ENCODE measurements at places on chromosomes 16 and 17.

DNA sequence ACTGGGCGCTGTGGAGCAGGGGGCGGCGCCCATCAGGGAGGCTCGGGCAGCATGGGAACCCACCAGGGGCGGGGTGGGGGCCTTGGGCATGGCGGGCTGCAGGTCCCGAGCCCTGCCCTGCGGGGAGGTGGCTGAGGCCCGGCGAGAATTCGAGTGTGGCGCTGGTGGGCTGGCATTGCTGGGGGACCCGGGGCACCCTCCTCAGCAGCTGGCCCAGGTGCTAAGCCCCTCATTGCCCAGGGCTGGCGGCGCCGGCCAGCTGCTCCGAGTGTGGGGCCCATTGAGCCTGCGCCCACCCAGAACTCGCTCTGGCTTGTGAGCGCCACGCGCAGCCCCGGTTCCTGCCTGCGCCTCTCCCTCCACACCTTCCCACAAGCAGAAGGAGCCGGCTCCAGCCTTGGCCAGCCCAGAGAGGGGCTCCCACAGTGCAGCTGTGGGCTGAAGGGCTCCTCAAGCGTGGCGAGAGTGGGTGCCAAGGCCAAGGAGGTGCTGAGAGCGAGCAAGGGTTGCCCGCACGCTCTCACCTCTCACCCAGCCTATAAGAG, 5.9 kb downstream of the ALDH3A2 start:
- no peak for DNase-seq

GRCh38 chr17:27233059-27233458, 60.9 kb upstream of the WSB1 start:
- DNase-seq, result no peak

- DNase-seq, result no peak
Measured at GRCh38 chr16:85601730-85602401, 11.3 kb upstream of the GSE1 start.

DNA sequence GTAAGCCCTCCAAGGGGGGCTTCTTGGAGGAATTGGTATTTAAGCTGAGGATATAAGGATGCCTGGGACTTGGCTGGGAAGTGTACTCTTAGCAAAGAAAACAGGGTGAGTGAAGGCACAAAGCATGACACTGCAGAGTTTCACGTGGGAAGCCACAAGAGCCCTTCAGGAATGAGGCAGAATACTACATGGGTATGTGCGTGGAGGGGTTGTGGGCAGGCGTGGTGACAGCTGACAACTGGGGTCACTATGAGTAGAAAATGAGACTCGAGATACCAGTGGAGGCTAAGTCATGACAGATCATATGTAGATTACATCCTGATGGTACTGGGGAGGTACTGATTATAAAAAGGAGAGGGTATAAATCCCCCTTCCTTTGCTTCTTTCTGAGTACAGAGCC, 78.1 kb upstream of the XYLT1 start:
- no peak for DNase-seq

DNA sequence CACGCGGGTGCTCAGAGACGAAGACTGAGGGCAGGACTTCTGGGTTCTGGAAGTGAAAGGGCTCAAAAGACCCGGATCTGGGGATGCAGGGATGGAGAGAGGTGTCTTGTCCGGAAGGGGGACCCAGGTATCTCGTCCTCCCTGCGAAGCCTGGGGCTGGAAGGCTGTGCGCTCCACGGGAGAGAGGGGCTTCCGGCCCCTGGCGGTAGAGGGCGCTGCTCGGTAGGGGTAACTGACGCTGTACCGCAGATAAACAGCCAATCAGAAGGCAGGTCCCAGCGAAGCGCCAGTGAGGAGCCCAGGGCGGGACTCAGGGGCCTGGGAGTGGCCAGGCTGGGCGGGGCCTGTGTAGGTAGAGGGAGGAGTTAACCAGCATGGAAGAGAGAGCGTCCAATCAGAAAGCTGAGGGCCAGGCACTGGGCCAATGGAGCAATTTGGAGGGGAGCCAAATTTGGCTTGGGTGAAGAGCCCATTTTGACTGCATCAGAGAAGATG, 804 bp downstream of the TGFB1I1 start:
- DNase-seq, result peak; percentile 94

- peak; percentile 35 for DNase-seq
Measured at GRCh38 chr17:50297407-50297865, 23.2 kb downstream of the TMEM92 start.

All from DMS79 (cell line).